NB4 (cell line): ENCODE measurements at places on chromosomes 12 and 14.
A peak's percentile ranks its signal among the peaks of the same experiment; 100 is the strongest.

GRCh38 chr12:103915306-103915705, 14.9 kb upstream of the HSP90B1 start:
- DNase-seq: no peak

- no peak for DNase-seq
Measured at GRCh38 chr12:64006211-64006825, 161.8 kb downstream of the SRGAP1 start.

DNA sequence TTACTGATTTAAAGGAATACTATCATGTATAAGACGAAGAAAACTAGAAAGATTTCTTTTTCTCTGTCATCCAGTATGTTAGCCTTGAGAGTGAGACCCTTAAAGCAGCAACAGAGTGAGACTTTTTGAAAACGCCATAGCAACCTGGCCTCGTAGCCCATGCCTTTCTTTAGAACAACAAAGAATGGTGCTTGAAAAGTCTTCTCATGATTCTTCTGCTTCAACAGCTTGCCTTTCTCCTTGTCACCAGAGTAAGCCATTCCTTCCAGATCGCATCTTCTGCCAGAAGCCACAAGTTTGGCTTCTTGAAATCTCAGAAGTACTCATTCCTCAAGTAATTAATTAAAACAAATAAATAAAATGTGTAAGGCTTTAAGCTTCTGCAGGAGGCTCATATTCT, 109.3 kb downstream of the PDE3A start:
- no peak for DNase-seq

- DNase-seq: no peak
Measured at GRCh38 chr12:131737150-131737827, 26.4 kb downstream of the SFSWAP start.

DNA sequence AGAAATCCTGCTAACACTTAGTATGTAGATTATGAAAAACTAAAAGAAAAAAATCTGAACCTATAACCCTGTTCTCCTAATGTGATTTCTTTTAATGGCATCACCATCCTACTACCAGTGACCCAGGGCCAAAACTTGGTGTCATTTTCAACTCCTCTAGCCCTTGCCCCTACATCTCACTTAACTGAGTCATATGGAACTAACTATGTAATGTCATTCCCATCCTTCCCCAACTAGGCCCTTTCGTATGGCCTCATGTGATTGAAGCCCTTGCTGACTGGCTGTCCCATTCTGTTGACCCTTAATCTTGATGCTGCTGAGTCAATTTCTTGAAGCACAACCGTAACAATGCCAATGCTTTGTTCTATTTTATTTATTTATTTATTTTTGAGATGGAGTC, 7.6 kb downstream of the DMAC2L start:
- no peak for DNase-seq

GRCh38 chr14:31326111-31326510, 94.2 kb downstream of the HEATR5A start:
- DNase-seq: peak; percentile 62

DNA sequence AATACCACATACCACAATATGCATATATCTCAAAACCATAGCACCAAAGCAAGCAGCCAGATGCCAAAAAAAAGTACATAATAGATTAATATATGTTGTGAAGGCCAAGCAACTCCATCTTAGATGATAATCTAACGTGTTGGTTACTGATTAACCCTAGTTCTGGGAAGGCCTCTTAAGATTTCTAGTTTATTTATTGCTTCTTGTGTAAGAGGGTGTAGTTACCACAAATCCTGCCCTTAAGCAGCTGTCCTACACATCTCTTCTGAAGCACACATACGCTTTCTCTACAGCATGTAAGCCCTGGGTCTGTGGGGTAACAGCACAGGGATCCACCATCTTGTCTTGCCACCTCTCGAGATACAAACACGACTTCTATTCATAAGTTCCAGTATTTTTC, 236.8 kb upstream of the AVPR1A start:
- no peak for DNase-seq

DNA sequence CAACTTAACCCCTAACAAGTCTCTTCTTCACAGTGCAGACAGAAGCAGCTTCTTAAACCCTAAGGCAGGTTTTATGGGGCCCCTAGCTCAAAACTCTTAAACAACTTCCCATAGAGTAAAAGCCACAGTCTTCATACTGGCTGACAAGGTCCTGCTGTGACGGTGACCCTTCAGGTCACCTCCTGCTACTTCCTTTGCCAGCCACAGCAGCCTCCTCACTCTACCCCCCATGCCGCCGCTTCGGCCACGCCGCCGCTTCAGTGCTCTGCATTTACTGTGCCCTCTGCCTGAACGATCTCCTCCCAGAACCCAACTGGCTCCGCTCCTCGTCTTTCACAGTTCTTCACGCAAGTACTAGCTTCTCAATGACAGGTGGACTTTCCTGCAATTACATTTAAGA, 45.5 kb downstream of the ACADS start:
- peak; percentile 46 for DNase-seq

- DNase-seq: no peak
Measured at GRCh38 chr14:68657300-68658028, 135.4 kb downstream of the ZFP36L1 start.

DNA sequence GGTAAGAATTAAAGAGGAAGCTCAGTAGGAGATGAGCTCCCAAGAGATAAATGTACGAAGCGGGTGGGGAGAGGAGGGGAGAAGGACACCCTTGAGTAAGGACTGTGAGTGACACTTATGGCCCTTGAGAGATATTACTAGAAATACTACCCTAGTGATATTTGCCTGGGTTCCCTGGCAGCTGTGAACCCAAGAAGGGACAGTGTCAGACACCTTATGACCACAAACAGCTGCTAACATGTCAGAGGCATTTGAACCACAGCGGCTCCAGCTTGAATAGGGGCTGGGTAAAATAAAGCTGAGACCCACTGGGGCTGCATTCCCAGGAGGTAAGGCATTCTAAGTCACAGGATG, 19.6 kb upstream of the SLC6A12 start:
- no peak for DNase-seq

DNA sequence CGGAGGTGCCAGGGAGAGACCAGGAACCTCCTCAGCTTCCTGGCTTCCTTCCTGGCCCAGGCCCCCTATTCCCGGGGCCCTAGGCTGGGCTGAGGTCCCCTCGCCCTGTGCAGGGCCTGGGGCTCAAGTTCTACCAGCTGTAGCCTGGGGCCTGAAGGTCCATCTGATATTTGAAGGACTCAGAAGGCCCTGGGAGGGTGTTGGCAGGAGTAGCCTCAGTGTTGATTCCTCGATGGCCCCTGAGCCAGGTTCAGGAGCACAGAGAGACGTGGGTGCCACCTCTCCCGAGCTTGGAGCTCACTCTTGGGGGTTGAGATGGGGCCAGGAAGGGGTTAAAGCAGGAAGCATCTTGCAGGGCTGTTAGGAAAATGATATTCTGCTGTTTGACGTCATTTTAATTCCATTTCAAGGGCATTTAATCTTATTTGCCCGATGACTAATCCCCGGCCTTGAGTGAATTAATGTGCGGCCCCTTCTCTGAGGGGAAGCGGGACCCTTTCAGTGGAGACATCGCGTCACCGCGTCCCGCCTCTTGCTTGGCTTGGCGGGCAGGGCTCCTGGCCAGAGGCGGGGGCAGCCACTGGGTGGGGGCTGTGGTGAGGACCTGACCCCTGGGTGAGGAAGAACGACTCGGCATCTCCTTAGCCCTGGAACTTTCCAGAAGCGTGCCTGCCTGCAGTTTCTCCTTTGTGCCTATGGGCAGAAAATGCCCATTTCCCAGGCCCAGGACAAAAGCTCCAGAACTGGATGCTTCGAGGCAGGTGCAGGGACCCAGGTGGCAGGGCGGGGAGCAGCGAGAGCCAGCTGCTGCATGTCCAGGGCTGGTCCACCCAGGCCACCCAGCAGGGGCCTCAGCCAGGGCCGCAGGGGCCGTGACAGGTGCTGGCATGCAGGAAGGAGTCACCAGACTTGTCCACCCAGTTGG, 158.3 kb downstream of the KIF26A start:
- DNase-seq: no peak

GRCh38 chr12:46663318-46663717, 162.5 kb downstream of the SLC38A4 start:
- no peak for DNase-seq

- DNase-seq: no peak
Measured at GRCh38 chr12:104516821-104517220, 60.1 kb downstream of the CHST11 start.

DNA sequence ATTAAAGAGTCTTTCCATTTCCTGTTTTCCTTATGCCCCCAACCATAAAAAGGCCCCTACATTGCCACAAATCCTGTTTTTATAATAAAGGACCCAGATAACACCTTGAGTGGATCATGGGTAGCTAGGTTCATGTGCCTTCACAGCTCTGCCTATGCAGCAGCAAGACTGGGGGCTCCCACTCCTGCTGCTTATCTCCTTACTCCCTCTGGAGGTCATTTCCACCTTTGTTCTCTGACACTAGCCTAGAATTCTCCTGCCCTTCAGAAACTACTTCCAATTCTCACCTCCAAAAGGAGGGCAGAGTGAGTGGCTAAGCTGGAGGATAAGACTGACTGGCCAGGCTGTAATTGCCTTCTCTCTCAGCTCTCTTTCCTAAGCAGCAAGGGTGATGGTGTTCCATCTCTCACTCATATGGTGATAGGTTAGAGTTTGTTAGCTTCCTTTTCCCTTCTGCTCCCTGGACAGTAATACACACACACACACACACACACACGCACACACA, 20.0 kb upstream of the STAC3 start:
- peak; percentile 18 for DNase-seq

GRCh38 chr12:119151445-119152026, 27.2 kb upstream of the HSPB8 start:
- DNase-seq: no peak

DNA sequence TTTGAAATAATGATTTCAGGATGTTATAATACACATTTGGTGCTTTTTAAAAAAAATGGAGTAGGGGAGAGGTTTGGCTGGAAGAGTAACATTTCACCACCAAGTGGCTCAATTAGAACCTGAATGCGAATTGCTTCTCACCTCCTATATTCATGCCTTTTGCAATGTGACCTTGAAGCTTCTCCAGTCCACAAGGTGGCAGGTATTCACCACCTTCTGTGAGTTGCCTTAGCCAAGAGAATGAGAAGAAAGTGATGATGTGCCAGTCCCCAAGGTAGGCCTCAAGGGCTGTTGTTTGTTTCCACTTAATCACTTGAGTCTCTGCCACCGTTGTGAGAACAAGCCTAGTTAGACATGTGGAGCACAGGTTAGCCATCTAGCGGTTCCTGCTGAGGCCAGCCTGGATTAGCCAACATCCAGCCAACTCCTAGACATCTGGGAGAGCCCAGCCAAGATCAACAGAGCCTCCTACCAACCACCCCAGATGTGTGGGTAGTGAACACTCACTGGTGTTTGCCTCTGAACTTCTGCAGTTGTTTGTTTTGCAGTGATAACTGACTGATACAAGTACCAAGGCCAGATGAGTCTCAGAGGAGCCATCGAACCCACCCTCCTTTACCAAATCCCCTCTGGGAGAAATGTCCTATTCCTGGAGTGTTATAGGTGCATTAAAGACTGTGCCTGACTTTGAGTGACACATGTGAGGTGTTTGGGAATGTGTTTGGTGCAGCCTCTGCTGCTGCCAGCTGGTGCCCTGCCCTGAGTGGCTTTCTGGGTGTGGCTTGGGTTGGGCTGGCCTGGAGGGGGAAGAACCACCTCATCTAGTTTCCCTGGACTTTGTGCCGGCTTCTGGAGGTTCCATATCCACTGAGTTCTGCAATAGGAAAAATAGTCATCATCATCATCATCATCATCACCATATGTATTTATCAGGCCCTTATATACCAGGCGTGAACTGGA, 132.5 kb upstream of the RFLNA start:
- DNase-seq: peak; percentile 35

DNA sequence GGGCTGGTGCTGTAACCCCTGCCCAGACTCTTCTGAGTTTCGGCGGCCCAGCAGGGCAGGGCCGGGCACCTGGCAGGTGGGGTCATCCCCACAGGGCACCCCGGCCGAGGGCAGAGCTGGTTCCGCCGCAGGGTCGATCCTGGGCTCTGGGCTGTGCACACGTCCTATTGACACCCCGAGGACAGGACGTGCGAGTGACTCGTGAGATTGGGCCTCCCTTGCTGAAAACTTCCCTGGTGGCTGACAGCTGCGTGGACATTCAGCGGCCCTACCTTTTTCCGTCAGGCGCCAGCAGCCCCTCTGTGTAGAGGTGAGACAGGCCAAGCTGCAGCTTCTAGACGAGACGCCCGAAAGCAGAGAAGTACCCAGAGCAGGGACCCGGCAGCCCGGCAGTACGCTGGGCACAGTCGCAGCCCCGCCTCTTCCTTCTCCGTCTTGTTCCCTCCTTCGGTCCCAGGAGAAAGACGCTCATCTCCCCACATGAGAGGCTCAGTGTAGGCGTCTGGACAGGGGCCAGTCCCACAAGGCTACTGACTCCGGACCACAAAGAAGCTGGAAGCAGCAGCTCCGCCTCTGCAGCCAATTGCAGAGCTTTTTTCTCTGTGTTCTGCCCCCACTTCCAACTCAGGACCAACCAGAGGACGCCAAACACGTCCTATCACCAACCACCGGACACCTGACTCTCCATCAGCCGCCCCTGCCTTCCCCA, at the start of gene LRCOL1:
Gene LRCOL1 (minus strand): TSS at position 532 of the 709 bp plus-strand sequence. CDS start 4,331 bp downstream, outside the sequence.
- no peak for DNase-seq

DNA sequence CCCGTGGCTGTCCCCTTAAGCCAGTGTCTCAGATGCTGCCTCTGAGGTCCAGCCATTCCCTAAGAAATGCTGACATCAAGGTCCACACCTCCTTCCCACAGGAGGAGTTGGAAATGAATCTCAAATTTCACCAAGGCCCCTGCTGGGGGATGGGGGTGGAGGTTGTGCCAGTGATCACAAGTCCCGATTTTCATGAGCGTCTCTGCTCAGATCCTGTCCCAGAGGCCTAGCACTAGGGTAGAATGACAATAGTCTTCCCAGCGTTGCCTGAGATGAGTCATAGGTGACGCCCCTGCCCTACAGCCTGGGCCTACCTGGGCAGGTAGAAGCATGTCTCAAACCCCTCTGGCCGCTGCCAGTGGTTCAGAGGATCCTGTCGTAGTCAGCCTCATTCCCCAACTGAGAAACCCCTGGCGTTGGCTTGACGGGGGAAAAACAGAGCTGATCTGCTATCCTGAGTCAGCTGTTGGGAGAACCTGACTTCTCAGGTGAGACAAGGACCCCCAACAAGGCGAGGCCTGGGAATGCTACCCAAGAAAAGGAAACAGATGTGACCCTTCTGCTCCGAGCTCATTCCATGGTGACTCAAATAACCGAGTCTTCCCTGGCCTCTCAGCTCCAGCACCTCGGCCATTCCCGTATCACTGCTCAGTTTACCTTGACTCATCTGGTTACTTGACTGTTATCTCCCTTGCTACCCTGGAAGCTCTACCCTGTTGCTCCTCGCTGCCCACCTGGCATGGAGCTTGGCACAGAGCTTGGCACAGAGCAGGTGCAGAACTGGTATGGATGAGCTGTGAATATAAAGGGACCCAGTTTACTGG, 21.8 kb upstream of the SPPL3 start:
- no peak for DNase-seq

DNA sequence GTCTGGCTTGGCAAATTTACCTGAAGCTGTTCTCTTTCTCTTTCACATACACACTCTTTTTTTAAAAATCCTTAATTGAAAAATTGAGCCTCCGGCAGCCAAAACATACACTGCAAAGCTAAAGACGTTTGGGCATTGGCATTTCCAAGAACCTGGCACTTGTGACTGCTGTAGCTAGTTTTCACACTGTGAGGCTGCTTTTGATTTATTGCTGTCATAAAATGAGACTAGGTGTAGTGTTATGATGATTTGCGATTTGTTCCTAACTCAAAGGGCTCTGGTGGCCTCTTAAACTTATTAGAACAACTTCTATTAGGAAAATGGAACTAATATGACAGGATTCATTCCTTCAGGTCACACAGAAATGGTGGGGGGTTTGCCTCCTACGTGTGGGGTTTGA, 377.1 kb upstream of the FAR2 start:
- no peak for DNase-seq
